ENCODE measurements at places on chromosomes 5 and 9.
A peak's percentile ranks its signal among the peaks of the same experiment; 100 is the strongest.

DNA sequence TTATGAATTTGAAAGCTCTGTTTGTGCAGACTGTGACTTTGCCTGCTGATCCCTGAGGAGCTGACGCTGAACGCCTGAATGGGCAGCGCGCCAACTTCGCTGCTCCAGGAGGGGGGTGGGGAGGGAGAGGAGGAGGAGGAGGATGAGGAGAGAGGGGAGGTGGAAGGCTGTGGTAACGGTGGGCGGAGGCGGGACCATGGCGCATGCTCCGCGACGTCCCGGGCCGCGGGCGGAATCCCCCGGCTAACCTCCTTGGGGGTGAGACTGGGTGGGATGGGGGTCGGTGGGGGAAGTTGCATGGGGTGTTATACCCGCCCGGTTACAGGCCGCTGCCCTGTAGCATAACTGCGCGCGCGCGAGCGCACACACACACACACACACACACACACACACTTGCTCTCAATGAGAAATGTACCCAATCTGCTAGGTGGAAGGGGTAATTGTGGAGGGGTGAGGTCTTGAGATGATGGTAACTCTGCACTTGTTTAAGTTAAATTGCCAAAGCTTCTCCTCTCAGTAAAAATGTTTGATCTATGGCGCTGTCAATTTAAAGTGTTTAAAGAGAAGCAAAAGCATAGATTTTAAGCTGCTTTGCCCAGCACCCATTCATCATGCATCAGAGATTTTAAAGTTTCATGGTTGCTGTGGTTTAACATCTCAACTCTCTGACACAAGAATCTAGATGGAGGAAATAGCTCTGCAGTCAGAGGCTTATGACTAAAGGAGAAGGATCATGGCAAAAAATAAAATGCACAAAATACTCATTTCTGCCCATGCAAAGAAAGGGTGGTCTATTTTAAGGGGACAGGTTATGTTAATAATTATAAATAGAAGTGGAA, 76.6 kb upstream of the TBCA start:
- peak; percentile 75 for DNase-seq

GRCh38 chr5:176636426-176636825, 6.0 kb downstream of the EIF4E1B start:
- no peak for DNase-seq

- DNase-seq: no peak
Observed at GRCh38 chr5:57902095-57902494, 419.5 kb upstream of the ACTBL2 start.

GRCh38 chr9:123440256-123440655, 84.3 kb downstream of the CRB2 start:
- no peak for DNase-seq

DNA sequence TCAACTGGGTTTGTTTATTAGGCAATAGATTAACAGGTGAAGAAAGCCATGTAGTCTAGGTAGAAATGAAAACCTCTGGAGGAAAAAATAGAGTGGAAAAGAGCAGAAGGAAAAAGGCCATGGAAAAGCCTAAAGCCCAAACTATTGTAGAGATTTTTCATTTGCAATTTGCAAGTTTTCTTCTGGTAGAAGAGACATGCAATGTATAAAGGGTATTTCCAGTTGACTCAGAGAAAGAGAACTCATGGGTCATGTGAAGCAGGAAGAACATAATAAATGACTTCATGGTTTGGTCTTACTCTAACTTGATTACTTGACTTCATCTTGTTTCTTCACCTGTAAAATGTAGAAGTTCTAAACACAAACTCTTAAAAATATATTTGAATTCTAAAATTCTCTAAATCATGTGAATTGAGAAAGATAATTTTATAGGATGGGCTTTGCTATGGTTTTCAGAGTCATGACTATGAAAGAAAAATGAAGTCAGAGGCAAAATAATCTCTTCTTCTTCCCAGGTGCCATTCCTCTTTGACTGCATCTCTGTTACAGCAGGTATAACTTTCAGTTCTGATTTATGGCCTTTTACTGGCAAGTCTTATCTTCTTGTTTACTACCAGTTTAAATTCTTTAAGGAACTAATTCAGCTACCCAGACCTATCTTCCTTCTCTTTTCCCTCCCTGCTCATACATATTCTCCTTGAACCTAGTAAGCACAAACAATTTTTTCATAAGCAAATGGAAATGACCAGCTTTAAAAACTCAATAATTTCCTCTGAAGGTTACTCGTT, 47.7 kb upstream of the TMC1 start:
- DNase-seq: peak; percentile 62

DNA sequence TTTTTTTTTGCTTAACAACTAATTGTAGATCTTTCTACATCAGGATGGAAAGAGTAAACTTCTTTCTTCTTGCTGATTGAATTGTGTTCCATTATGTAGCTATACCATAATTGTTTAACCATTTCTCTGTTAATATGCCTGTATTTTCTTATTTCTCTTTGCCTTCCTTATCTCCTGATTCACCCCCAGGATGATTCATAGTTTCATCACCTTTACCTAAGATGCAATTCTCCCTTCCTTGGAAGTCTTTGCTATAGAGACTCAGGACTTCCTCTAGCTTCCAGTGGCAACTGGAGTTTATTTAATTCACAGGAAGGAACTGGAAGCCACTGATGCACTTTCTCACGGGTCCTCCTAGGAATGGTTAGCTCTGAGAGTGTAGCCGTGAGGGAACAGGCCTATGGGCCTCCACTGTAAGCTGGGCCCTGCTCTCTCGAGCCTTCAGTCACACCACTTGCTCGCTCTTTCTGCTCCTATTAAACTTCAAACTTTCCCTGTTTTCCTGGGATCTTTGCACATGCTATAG, 83.1 kb downstream of the FGF1 start:
- no peak for DNase-seq

DNA sequence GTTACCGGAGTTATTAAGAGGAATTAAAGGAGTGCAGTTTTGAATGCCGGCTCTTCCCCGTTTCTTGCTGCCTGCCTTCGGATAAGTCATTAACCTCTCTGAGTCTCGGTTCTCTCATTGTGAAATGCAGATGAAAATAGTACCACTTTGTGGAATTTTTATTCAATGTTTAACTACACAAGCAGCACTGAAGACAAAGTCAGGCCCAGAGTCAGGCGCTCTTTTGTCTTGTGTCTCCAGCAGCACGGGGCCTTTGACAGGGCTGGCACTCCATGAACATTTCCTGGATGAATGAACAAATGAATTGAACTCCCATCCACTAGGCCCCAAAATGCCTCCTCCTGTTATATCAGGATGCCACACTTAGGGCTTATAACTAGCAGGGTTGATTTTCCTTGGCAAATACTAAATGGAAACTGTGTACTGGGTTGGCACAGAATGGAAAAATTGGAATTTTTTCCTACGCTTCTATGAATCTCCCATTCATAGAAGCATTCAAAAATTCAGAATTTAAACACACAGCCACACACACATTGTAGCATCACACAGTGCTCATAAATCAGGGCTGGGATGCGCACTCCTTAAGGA, 332.8 kb downstream of the MLLT3 start:
- no peak for DNase-seq
